Fibroblast of lung (primary cell): ENCODE measurements at places on chromosomes 1 and 21. TPM values are rescaled to one million over a fixed set of nuclear protein-coding genes. Genes with fewer than 3 reads are reported as not detected.

DNA sequence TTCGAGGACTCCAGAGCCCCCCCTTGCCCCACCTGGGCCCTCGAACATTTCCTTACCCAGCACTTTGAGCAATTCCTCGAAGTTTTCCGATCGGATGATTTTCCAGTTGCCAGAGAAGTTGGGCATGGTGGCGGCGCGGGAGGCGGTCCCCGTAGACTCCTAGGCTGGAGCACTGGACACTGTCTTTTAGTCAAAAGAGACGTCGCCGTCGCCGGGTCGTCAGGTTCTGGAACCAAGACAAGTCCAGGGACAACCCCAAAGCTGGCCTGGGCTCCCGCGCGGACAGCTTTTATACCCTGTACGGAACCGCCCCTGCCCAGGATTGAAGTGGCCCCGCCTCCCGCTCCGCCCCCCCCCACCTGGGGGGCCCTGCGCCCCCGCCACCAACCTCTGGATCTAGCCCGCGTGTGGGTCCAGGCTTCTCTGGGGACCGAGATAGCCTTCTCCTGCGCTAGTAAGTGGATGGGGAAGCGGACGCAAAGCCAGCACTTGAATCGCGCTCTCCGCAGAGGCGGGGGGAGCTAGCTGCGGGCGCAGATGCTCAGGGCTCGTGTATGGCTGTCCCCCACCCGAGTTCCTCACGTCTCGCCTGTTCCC lies at the start of gene CRABP2:
Gene CRABP2 (minus strand): TSS at position 263 of the 597 bp plus-strand sequence. CDS start 137 bp downstream, at position 126.
- H3K27ac ChIP-seq: peak within 1 kb of the TSS; percentile 63
- peak within 1 kb of the TSS; percentile 65 for H3K4me3 ChIP-seq
- peak; percentile 56 for DNase-seq
- H3K27me3 ChIP-seq: no peaks in the 10 kb centered on the region
- peaks cover 39% of the 10 kb centered on the region for H3K4me1 ChIP-seq
- peaks cover 6% of the 10 kb centered on the region for H3K36me3 ChIP-seq

DNA sequence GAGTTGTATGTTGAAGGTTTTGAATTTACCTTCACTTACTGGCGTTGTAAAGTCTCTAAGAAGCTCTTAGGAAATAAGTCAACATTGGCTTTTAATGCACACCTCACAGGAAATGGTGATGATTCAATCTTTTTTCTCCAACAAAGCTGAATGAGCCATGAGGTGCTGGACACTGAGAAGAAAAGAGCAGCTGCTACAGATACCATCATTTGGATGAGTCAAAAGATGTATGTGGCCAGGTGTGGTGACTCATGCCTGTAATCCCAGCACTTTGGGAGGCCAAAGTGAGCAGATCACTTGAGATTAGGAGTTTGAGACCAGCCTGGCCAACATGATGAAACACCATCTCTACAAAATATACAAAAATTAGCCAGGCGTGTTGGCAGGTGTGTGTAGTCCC lies 3.3 kb upstream of the IL23R start:
- DNase-seq: peak; percentile 75
- no peaks in the 10 kb centered on the region for H3K36me3 ChIP-seq
- no peaks in the 10 kb centered on the region for H3K4me1 ChIP-seq
- no peaks in the 10 kb centered on the region for H3K27me3 ChIP-seq

GRCh38 chr1:169561692-169562091 lies 24.6 kb downstream of the F5 start:
- no peak overlapping the region for H3K27ac ChIP-seq
- no peaks in the 10 kb centered on the region for H3K36me3 ChIP-seq

Gene OR2W3
- not detected in 2 replicates for total RNA-seq

Gene C1orf94
- under 0.01 and 0.26 TPM in 2 replicates for total RNA-seq

DNA sequence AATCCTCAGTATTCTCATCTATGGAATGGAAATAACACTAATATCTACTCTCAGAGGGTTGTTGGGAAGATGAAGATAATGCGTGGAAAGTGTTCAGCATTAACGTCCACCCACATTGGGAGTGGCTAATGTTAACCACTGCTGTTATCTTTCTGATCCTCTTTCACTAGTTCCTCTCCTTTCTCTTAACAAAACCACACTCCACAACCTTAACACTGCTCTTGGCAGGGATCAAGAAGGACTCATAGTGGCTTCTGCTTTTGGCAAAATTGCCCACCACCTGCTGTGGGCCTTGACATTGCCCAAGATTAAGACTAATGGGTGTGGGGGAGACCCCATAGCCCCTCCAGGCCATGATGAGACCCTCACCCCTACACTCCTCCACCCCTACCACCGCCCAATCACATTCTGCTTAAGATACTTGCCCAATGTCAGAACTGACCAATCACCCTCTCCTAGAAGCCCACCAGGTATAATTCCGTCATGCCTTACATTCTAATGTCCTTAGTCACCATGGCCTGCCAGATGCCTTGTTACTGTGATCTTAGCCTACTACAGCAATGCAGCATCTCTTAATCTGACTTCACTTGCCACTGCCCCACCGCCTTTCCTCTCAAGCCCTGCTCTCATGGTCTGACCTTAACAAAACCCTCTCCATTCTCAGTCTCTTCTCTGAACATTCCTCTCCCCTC lies 27.1 kb downstream of the DHCR24 start:
- peaks cover 21% of the 10 kb centered on the region for H3K36me3 ChIP-seq
- DNase-seq: peak; percentile 60
- peaks cover 21% of the 10 kb centered on the region for H3K4me1 ChIP-seq
- no peaks in the 10 kb centered on the region for H3K27me3 ChIP-seq
- H3K27ac ChIP-seq: no peak overlapping the region

Gene KRTAP11-1
- total RNA-seq: not detected in 2 replicates

GRCh38 chr1:63920154-63921117 lies 146.6 kb downstream of the ROR1 start:
- peak; percentile 99 for DNase-seq
- H3K27me3 ChIP-seq: no peaks in the 10 kb centered on the region
- H3K4me3 ChIP-seq: no peak overlapping the region
- H3K27ac ChIP-seq: no peak overlapping the region
- peaks cover 7% of the 10 kb centered on the region for H3K4me1 ChIP-seq

GRCh38 chr1:209647156-209647555 lies 5.1 kb downstream of the LAMB3 start:
- no peak overlapping the region for H3K4me3 ChIP-seq
- no peak overlapping the region for H3K27ac ChIP-seq
- no peaks in the 10 kb centered on the region for H3K27me3 ChIP-seq
- no peaks in the 10 kb centered on the region for H3K36me3 ChIP-seq
- H3K4me1 ChIP-seq: peaks cover 50% of the 10 kb centered on the region

DNA sequence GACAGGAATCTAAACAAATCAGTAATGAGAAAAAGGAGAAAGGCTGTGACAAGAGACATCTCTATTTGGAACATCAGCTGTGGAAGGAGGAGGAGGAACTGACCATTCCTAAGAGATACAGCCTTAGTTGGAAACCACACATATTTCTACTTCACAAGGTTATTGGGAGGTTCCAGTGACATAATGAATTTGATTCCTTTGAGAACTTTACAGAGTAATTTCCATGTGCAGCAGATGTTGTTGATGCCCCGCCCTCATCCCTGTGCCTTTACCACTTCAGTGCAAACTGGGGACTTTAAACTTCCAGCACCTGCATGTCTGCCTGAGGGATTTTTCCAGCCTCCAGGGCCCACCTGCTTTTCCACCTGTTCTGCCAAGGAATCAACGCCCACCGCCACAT lies 9.3 kb upstream of the ST6GALNAC5 start:
- no peaks in the 10 kb centered on the region for H3K36me3 ChIP-seq
- H3K27ac ChIP-seq: no peak overlapping the region
- no peak overlapping the region for H3K4me3 ChIP-seq
- no peaks in the 10 kb centered on the region for H3K4me1 ChIP-seq

Gene CRNN
- not detected in 2 replicates for total RNA-seq

Gene LCE2A
- total RNA-seq: 0.33 TPM in 1 of 2 replicates, not detected in the other

DNA sequence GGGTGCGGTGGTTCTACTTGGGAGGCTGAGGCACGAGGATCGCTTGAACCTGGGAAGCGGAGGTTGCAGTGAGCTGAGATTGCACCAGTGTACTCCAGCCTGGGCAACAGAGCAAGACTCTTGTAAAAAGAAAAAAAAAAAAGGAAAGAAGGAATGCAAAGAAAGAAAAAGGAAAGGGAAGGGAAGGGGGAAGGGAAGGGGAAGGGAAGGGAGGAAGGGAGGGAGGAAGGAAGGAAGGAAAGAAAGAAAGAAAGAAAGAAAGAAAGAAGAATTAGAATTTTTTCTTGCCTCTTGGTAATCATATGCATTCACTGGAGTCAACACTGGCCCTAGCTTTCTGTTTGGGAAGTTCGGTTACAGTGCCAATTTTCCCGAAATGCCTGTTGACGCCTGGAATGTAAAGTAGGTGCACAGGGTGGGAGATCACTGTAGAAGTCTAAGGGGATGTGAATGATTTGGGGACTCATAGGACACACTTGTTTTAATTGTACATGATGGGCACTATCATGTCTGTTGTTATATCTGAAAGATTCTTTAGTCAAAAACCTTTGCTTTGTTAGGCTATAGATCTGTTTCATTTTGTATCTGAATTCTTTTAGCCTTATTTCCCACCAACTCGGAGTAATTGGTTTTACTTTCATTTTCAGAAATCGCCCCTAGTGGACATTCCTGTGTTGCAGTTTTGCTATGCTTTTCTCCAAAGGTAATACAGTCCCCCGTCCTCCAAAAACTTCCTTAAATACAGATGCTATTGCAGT lies 59.8 kb upstream of the MORC3 start:
- H3K4me3 ChIP-seq: peak overlapping the region; percentile 72
- peak; percentile 85 for DNase-seq
- H3K4me1 ChIP-seq: no peaks in the 10 kb centered on the region

- H3K4me1 ChIP-seq: peaks cover 9% of the 10 kb centered on the region
- no peak overlapping the region for H3K4me3 ChIP-seq
- H3K36me3 ChIP-seq: no peaks in the 10 kb centered on the region
Observed at GRCh38 chr1:22709227-22709626, 1.4 kb upstream of the EPHB2 start.

- H3K27me3 ChIP-seq: no peaks in the 10 kb centered on the region
- DNase-seq: peak; percentile 75
- peaks cover 4% of the 10 kb centered on the region for H3K4me1 ChIP-seq
- H3K4me3 ChIP-seq: no peak overlapping the region
- no peak overlapping the region for H3K27ac ChIP-seq
Observed at GRCh38 chr1:55284856-55285255, 69.7 kb upstream of the USP24 start.

Gene SELENOF
- 205 and 207 TPM in 2 replicates for total RNA-seq

DNA sequence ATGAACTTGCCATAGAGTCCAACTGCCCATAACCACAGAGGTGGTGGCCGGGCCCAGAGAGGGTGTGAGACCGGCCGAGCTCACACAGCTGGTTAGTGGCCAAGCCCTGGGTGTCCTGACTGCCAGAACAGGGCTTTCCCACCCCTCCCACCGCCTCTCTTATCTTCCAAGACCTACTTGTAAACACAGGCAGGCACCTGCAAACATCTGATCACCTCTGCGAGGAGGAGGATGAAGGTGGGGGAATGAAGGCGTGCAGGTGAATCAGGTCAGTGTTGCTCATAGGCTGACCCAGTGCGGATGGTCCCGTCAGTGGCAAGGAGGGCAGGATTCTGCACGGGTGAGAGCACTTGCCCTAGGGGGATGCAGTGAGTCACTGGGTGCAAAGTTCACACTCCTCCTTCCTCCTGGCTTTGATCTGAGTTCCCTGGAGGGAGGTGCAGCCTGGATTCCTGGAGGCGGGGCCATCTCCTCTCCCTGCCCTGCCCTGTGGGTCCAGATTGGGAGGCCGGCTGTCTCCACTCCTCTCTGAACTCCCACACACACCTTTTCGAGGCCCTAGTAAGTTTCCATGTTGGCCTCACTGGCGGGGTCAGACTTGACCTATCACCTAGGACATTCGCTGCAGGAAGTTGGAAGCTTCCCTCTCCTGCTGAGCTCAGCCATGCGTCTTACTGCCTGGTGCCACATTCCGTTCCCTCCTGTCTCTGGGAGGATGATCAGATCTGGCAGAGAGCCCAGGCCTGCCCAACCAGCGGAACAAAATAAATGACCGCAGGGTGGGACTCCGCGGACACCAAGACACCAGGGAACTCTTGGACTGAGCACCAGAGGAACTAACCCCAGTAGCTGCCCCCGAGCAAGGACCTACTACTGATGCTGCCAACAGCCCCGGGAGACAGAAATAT lies 7.3 kb downstream of the UQCRHL start:
- H3K36me3 ChIP-seq: no peaks in the 10 kb centered on the region
- DNase-seq: peak; percentile 41
- peak overlapping the region; percentile 90 for H3K27ac ChIP-seq
- no peaks in the 10 kb centered on the region for H3K27me3 ChIP-seq
- H3K4me3 ChIP-seq: no peak overlapping the region

Gene HPCA
- 0.33 TPM in 1 of 2 replicates, not detected in the other for total RNA-seq

GRCh38 chr1:109819906-109820305 lies 56.2 kb upstream of the EPS8L3 start:
- H3K4me1 ChIP-seq: peaks cover 35% of the 10 kb centered on the region
- H3K36me3 ChIP-seq: no peaks in the 10 kb centered on the region
- no peak overlapping the region for H3K27ac ChIP-seq

Gene GJA8
- not detected in 2 replicates for total RNA-seq

GRCh38 chr1:51484591-51484990 lies 34.5 kb downstream of the EPS15 start:
- H3K27me3 ChIP-seq: no peaks in the 10 kb centered on the region
- no peak overlapping the region for H3K27ac ChIP-seq
- H3K36me3 ChIP-seq: no peaks in the 10 kb centered on the region
- DNase-seq: peak; percentile 9
- peaks cover 7% of the 10 kb centered on the region for H3K4me1 ChIP-seq

- no peaks in the 10 kb centered on the region for H3K36me3 ChIP-seq
- peaks cover 6% of the 10 kb centered on the region for H3K27me3 ChIP-seq
- DNase-seq: no peak
- no peaks in the 10 kb centered on the region for H3K4me1 ChIP-seq
- H3K4me3 ChIP-seq: no peak overlapping the region
Observed at GRCh38 chr1:28796352-28797211, 15.4 kb upstream of the OPRD1 start.

GRCh38 chr1:161379071-161379470 lies 11.4 kb upstream of the CFAP126 start:
- H3K4me3 ChIP-seq: no peak overlapping the region
- H3K27ac ChIP-seq: no peak overlapping the region
- H3K36me3 ChIP-seq: no peaks in the 10 kb centered on the region
- no peaks in the 10 kb centered on the region for H3K27me3 ChIP-seq

Gene FDPS
- total RNA-seq: 279 and 840 TPM in 2 replicates

- H3K4me3 ChIP-seq: no peak overlapping the region
- no peak overlapping the region for H3K27ac ChIP-seq
- H3K27me3 ChIP-seq: no peaks in the 10 kb centered on the region
- H3K36me3 ChIP-seq: no peaks in the 10 kb centered on the region
- DNase-seq: no peak
Observed at GRCh38 chr1:229567109-229567868, 8.8 kb upstream of the ABCB10 start.

Gene SLC6A17
- total RNA-seq: under 0.01 TPM in 1 of 2 replicates, not detected in the other

DNA sequence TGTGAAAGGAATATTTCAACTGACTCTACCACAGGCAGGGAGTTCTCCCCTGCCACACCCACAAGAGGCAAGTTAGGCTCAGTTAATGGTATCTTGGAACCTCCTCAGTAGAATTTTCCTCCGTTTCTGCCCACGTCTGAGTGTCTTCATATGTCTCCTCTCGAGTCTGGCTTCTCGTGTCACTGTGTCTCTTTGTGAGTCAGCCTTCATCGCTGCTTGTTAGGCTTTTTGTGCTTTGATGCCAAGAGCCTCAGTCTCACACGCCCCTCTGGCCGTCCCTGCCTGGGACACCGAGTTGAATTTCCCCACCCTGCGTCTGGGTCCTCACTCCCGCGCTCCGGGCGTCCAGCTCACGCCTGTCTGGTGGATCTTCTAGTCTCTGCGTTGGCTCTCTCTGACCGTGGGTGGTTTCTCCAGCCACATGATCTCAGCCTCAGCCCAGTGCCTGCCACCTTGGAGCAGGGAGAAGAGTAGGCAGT lies 125.7 kb upstream of the GADD45A start:
- peak overlapping the region; percentile 26 for H3K4me3 ChIP-seq
- peak overlapping the region; percentile 51 for H3K27ac ChIP-seq

GRCh38 chr21:41359286-41359685 lies 2.5 kb upstream of the MX2 start:
- H3K36me3 ChIP-seq: no peaks in the 10 kb centered on the region
- no peak overlapping the region for H3K27ac ChIP-seq
- H3K4me3 ChIP-seq: no peak overlapping the region
- no peak for DNase-seq
- H3K4me1 ChIP-seq: peaks cover 5% of the 10 kb centered on the region
